Right lobe of liver (tissue), 6 donors: ENCODE measurements at places on chromosomes 5 and 9.

- no peak for DNase-seq
These were observed 754 bp downstream of the DCAF12 start for GRCh38 chr9:34125681-34126206.

- DNase-seq: no peak
These were observed 36.9 kb upstream of the MED27 start for GRCh38 chr9:132116583-132116982.

- no peak for DNase-seq
These were observed 197.6 kb downstream of the DRD1 start for GRCh38 chr5:175246242-175246888.

DNA sequence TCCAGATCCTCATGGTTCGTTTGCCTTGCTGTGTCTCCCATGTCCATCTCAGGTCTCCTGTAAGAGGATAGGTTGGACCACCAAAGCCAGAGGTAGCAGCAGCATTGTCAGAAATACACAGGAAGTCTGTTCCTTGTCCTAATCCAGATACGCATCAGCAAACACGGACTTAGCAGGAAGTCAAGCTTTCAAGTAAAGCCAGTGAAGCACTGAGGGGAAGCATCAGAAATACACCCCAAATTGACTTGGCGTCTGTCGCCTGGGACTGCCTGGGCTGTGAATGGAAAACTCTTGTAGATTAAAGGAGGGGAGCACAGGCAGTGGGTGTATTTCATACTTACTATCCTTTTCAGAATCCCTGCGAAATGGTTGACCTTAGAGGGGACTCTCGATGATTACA is 171.3 kb downstream of the PSAT1 start:
- DNase-seq: no peak

DNA sequence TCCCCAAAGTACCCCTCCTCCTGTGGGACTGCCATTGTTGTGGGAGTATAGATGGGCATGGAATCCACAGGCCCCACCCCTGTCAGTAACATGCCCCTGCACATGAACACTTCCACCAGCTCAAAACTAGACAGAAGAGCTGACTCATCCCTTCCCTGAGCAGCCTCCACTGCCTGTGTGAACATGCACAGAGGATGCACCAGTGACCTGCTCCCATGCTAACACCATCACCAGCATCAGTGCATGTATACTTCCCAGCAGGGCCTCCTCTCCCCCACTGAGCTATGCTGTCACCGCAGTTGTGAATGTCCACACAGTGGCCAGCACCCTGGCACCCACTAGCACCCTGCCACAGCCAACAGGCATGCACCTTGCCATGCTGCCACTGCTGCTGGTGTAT is 939.8 kb downstream of the EFNA5 start:
- no peak for DNase-seq

GRCh38 chr9:127066060-127066850 is 56.2 kb downstream of the ANGPTL2 start:
- no peak for DNase-seq

DNA sequence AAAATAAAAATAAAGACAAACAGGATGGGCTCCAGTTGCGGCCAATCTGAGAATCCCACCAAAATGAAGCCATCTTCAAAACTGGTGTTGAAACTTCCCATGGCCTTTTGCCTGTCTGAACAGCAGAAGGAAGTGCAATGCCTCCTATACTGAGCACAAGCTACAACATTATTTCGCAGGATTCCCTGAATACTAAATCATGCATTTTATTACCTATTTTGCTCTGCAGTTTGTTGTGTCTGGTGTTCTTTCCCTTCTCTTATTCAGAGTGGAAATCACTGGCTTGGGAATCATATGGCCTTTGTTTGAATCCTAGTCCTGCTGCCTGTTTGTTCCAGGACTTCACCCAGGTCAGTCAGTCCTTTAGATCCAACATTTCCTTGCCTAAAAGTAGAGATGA is at the start of gene OR2Y1:
TSS of gene OR2Y1 (minus strand) at position 101 of the 400 bp plus-strand sequence. CDS start at position 101, 0 bp downstream.
- no peak for DNase-seq

DNA sequence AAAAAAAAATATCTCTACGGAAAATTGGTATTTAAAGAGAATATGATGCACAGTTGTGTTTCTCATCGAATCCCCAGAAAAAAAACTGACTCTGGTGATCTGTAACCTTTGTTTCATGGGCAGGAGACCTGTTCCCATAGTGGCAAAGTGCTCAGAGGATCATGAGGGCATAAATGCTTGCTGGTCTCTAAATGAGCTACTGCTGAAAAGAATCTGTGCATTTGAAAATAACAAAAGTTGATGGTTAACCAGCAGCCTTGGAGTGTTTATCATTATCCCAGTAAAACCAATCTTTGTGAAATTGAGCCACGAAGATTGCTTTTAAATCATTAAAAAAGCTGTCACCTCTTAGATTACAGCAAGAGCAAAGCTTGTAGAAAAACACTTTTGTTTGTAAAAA is 775.4 kb downstream of the MTRR start:
- no peak for DNase-seq

DNA sequence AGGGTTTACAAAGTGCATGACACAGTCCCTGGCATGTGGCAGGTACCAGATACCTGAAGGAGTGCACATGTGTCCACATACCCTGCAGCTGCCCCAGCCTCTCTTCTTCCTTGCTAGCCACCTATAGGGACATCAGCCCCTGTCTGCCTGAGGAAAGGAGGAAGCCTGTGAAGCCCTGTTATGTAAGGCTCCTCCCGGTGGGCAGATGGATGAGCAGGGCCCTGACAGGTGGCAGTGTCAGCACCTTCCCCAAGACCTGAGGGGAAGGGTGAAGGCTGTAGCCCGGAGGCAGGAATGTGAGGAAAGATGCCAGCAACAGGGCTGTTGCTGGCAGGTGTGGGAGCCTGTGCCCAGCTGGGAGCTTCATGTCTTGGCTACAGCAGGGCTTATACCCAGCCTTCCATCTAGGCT is 21.7 kb downstream of the TCF7 start:
- no peak for DNase-seq

GRCh38 chr5:163916861-163917260 is 411.4 kb downstream of the MAT2B start:
- no peak for DNase-seq

- DNase-seq: no peak
These were observed 129.7 kb upstream of the DHFR start for GRCh38 chr5:80784451-80784850.

GRCh38 chr5:157029457-157029856 is 29.5 kb downstream of the HAVCR1 start:
- DNase-seq: no peak

DNA sequence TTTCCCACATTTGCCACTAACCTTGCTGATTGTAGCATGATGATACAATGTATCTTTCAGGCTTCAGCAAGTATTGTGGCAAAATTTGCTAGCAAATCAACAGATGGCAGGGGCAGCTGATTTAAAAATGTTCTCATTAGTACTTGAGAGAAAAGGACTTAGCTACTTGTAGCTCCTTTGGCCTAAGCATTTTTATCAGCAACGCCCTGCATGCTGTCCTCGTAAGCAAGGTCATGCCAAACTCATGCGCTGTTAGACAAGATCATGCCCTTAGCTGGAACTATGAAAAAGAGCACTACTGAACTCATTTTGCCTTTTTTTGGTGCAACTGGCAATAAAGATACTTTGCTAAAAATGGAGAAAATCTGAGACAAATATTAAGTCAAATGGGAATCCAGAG is 197.1 kb downstream of the ICE1 start:
- no peak for DNase-seq

DNA sequence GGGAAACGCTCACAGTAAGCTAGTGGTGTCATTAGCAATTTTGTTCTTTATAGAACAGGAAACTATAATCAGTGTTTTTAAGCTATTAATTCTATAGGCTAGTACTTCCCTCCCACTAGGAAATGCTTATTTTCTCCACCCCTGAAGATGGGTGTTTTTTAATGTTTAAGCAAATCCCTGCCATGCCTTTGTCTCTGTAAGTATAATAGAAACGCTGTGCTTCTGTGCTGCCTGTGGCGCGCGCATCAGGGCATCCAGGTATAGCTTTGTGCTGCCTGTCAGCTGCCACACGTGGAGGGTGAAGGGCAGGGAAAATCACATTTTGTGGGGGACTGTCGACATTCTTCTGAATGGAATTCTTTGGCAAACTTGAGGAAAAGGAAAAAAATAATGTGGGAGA is 217.5 kb downstream of the RAB3C start:
- no peak for DNase-seq
